Activated T-cell treated with anti-CD3 and anti-CD28 coated beads, Interleukin-2, amount 50 U/mL, for 72 hours (primary cell): ENCODE measurements at places on chromosomes 12 and 14. TPM values are rescaled to one million over a fixed set of nuclear protein-coding genes. Genes with fewer than 3 reads are reported as not detected.

Gene ADGRD1
- total RNA-seq: 2.0 TPM

Gene CEBPE
- total RNA-seq: 0.36 TPM

- no peak overlapping the region for H3K27ac ChIP-seq
- H3K36me3 ChIP-seq: no peaks in the 10 kb centered on the region
- no peak for DNase-seq
- H3K4me3 ChIP-seq: no peak overlapping the region
These were observed 31.3 kb downstream of the BMP4 start for GRCh38 chr14:53925201-53925766.

GRCh38 chr12:105078712-105079570, 5.3 kb downstream of the ALDH1L2 start:
- peaks cover 5% of the 10 kb centered on the region for H3K4me1 ChIP-seq
- DNase-seq: no peak
- H3K27me3 ChIP-seq: peaks cover 27% of the 10 kb centered on the region
- no peak overlapping the region for H3K4me3 ChIP-seq
- no peaks in the 10 kb centered on the region for H3K36me3 ChIP-seq

Gene PPFIA2
- not detected for total RNA-seq

Gene SPIC
- total RNA-seq: not detected

DNA sequence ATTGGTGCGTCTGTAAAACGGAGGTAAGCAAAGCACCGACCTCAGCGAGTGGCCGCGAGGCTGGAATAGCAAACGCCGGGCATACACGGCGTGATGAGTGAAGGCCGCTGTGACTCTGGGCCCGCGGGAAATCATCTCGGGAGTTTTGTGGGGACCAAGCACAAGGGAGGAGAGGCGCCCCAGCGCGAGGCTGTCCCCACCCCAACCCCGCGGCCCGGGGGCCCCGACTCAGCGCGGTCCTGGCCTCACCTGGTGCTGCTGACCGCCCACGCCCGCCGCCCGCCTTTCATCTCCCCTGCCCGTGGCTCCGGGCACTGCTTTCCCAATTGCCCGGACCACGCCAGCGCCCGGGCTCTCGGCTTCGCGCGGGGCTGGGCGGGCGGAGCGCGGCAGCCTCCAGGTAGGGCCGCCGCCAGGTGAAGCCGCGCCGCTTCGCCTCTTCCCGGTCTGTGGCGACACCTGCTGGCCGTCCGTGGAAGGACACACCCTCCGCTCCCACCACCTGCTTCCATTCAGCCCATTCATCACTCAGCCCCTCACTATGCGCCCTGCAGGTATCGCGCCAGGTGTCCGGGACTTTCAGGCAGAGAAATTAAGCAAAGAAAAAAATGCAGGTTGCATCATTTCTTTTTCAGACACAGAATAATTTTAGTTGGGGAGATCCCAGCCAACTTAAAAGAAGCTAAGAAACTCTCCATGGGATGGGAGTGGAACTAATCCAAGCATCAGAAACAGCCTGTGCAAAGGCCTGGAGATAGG, 360.4 kb downstream of the MED13L start:
- H3K27ac ChIP-seq: no peak overlapping the region
- peak; percentile 73 for DNase-seq
- H3K4me3 ChIP-seq: no peak overlapping the region
- no peaks in the 10 kb centered on the region for H3K4me1 ChIP-seq

- no peak overlapping the region for H3K4me3 ChIP-seq
- H3K27ac ChIP-seq: no peak overlapping the region
- no peaks in the 10 kb centered on the region for H3K36me3 ChIP-seq
- peaks cover 22% of the 10 kb centered on the region for H3K4me1 ChIP-seq
These were observed 25.4 kb upstream of the PWP1 start for GRCh38 chr12:107660235-107660634.
